ENCODE measurements at places on chromosomes 16 and 17. TPM values are rescaled to one million over a fixed set of nuclear protein-coding genes. Genes with fewer than 3 reads are reported as not detected.

ZNF205 gene
- 40.2 TPM for total RNA-seq

KCNJ16 gene
- 0.07 TPM for total RNA-seq

CCL13 gene
- total RNA-seq: not detected

TEKT1 gene
- not detected for total RNA-seq

ZG16 gene
- not detected for total RNA-seq

TEX19 gene
- 1.9 TPM for total RNA-seq
